ENCODE measurements at places on chromosomes 16 and 17.
A peak's percentile ranks its signal among the peaks of the same experiment; 100 is the strongest.

GRCh38 chr17:50063561-50064252 lies 7.8 kb downstream of the ITGA3 start:
- DNase-seq = no peak

- DNase-seq = no peak
Observed at GRCh38 chr16:899683-900060, 71.1 kb downstream of the LMF1 start.

GRCh38 chr17:19744922-19745757 lies 3.0 kb downstream of the ALDH3A1 start:
- DNase-seq = peak; percentile 64

GRCh38 chr16:50298075-50298460 lies 31.7 kb downstream of the ADCY7 start:
- DNase-seq = no peak

- no peak for DNase-seq
Observed at GRCh38 chr16:73057291-73058210, 9.6 kb upstream of the ZFHX3 start.

DNA sequence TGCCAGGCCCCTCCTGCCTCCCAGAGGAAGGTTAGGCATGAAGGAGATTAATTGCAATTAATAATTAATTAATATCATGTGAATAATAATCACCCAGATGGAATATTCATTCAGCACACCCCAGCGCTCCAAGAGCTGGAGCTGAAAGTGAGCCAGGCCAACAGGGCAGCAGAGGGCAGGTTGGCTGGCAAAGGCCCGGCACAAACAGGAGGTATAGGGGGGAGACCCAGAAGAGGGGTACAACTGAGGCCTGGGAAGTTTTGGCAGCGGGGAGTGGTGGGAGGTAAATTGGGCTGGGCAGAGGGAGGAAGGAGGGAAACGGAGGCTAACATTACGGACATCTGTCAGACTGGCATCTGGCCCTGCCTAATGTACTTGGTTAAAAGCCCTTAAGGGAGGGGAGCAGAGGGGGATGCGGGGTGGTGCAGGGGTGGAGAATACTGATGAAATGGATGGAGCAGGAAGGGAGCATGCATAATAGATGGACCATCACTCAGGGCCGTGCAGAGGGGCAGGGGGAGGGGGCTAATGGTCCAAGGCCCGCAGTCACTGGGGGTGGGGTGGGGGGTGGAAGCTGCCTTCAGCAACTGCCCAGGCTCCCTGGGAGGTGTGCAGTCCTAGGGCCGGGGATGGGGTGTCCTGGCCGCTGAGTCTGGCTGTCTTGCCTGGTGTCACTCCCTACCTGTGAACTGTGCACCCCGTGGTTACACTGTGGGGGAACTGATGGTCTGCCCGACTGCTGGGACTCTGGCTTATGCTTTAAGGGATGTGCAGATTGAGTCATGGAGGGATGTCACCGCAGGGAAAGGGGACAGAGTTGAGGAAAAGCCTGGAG lies 1.9 kb downstream of the ADAM11 start:
- DNase-seq = no peak

DNA sequence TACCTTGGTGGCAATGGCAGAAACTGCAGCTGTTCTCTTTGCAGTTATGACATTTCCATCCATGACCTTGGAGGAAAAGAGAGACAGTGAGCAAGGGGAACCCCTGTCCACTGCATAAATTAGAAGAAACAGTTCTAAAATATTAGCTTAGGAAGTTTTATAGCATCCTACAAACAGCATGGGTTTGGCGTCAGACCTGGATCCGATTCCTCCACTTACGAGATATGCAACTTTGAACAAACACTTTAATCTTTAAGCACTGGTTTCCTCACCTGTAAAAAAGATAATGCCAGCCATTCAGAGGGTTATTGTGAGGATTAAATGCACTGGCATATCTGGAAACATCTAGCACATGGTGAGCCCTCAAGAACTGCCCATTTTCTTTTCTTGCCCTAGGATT lies 2.6 kb downstream of the CRYM start:
- no peak for DNase-seq

GRCh38 chr17:76276069-76276431 lies 10.9 kb downstream of the UBALD2 start:
- DNase-seq = no peak

DNA sequence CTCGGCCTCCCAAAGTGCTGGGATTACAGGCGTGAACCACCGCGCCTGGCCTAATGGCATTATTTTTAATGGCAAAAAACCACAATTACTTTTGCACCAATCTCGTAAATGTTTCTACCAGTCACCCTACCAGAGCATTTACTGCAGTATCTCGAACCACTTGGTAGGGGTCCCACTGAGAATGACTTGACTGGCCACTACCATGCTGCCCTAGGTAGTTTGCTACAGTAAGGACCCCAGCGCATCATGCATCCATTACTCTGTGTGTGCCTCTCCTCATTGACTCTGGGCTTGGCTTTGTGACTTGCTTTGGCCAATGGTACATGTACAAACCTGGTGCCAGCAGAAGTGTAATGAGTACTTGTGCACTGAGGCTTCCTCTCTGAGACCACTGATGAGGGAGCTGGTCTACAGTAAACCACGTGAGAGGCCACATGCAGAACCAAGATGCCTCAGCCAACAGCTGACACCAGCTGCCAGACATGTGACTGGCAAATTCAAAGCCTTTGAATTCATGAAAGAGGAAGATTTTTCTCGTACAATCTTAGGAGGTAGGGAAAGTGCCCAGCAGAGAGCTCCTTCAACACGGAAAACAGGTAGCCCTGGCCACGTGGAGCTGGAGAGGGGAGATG lies 421.7 kb upstream of the C16orf82 start:
- DNase-seq = no peak

GRCh38 chr17:75048249-75048878 lies 1.3 kb downstream of the KCTD2 start:
- no peak for DNase-seq

- no peak for DNase-seq
Observed at GRCh38 chr17:50272246-50272645, 2.0 kb upstream of the TMEM92 start.

DNA sequence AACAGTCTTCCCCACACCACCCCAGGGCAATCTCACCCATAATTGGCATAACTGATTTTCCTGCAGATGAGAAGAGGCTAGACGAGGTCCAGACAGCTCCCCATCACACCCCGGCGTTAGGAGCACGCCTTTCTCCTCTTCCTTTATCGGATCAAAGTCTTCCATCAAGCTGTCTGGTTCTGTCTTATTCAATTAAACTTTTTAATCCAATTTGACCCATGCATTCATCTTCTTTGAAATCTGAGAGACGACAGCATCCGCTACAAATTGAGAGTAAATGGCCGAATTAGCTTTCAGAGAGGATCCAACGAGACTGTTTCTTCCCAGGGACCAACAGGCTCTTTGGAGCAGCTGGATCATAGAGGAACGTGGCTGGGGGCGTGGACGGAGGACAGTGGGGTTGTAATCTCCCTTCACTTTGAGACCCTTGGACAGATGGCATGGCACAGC lies 44.4 kb upstream of the GPRC5B start:
- DNase-seq = no peak

DNA sequence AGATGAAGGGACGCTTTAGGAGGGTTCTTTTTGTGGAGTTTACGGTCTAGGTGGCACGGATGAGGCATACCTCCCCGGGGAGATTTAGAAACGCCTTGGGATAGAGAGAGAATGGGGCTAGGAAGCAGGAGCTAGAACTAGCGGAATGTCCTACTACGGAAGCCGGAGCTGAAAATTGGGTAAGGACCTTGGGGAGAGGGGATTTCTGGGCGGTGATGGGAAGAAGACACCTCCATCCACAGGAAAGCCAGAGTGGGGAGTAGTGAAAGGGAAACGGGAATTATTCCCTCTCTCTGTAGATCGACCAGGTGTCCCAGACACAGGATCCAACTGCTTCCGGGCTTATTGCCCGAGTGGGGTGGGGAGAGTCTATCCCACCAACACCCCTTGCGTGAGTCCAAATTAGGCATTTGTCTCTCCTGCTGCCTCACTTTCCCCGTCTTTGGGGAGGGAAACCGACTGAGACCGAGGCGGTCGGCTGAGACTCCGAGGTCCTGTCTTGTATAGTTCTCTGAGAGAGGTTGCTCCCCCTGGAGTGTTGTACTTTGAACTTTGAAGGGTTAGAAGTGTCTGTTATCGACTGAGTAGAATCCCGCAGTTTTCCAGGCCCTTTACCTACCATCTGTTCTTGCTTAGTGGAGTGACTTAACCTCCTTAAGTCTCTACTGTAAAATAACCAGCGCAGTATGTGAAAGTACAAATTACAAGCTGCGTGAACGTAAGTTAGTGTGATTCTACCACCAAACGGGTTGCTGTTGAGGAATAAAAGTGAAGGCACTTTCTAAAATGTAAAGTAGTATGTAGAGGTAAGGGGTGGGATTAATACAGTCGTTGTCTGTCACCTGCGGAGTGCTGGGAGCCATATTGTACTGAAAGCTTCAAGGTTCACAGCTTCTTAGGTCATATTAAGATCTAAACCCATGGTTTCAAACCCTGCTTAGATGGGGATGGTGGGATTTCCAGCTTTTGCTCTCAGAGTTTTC lies 1.0 kb downstream of the RSPRY1 start:
- DNase-seq = no peak

DNA sequence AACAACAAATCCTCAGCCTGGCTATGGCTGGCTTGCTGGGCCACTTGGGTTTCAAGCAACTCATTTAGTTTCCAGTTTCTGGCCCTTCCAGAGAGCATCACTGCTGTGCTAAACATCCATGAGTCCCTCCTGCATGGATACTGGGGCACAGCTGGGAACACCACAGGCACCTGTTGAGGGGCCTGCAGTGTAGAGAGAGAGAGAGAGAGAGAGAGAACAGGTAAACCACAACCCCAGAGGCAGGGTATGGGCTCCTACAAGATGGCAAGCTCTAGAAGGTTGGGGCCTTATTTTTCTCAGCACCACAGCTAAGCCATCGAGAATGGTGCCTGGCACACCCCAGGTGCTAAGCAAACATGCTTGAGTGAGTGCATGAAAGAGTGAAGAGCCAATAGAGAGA lies 120.3 kb downstream of the RBFOX3 start:
- DNase-seq = no peak

DNA sequence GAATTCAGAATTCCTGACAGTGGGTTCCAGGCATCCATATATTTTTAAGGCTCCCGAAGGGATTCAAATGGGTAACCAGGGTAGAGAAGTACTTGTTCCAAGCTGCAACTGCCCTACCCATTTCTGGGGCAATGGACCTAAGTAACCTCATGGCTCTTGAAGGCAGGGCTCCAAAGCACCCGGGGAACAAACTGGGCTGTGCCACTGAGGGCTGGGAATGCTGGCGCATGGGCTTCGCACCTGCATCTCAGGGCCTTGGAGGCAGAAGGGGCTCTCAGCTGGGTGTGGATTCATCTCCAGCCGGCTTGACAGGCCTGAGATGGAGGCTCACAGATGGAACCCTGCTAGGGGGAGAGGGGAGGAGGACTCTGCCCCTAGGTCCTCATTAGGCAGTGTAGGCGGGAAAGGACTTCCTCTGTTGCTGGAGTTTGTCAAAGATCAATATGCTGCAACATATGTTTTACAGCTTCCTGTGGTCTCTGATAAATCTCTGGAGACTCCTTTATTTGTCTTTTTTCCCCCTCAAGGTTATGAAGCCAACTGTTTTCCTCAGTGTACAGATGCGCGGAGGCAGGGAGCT lies 232.3 kb upstream of the NLRP1 start:
- no peak for DNase-seq

GRCh38 chr16:82935766-82936165 lies 309.0 kb downstream of the CDH13 start:
- no peak for DNase-seq

DNA sequence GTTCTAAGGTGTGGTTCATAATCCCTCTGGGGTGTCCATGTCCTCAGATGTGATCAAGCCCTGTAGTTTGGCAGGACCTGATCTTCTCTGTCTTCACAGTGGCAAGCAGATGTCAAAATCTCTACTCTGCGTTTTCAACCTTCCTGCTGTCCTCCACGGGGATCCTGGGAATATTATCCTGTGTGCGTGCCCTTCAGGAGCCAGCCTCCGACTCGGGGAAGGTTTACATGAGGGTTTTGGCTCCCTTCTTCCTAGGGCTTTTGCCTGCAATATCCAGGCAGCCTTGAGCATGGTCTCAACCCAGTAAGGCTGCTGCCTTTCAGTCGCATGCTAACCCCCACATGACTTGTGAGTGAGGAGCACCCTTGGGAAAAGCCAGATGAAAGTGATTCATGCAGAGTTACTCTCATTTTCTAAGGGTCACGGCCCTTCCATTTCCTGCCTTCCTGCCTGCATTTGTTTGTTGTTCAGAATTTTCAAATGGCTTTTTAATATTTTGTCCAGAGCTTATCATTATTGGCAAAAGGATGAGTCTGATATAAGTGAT lies 202.2 kb upstream of the CHMP6 start:
- DNase-seq = no peak

GRCh38 chr16:14362774-14363371 lies 267.2 kb downstream of the PARN start:
- no peak for DNase-seq

DNA sequence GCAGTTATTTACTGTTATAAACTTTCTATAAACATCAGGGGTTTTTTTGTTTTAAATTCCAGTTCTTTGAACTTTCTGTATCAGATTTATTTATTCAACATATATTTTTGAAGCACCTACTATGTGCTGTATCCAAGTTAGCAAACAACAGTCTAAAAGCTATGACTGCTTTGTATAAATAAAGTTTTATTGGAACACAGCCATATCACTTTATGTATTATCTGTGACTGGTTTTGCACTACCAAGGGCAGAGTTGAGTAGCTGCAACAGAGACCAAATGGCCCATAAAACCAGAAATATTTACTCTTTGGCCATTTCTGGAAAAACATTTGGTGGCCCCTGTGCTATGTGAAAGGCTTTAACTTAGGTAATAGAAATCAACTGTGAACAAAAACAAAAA lies 110.2 kb upstream of the ERCC4 start:
- DNase-seq = no peak

DNA sequence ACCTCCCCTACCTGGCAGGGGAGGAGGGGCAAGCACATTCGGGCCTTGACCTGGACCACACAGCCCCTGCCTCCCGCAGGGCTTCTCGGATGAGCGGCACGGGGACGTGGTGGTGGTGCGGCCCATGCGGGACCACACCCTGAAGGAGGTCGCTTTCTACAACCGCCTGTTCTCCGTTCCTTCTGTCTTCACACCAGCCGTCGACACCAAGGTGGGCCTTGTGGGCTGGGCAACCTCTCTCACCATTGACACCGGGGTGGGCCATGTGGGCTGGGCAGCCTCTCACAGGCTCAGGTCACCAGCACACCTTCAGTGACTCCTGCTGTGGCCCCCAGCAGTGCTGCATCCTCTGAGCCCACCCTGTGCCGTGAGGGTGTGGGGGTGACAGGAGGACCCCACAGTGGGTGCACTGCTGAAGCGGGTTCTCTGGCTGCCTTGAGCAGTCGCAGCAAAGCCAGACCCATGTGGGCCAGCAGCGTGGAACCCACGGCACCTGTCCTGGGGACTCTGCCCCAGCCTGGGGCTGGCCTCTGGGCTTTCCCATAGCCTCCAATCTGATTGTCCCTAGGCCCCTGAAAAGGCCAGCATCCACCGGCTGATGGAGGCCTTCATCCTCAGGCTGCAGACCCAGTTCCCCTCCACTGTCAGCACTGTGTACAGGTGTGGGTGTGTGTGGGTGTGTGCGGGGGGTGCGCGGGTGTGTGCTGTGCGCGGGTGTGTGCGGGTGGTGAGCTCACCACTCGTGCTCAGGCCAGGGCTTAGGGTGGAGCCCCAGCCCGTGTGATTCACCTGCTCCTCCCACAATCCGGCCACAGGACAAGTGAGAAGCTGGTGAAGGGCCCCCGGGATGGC lies 7.5 kb downstream of the CTU2 start:
- no peak for DNase-seq

GRCh38 chr17:10069301-10069700 lies 129.1 kb downstream of the GAS7 start:
- no peak for DNase-seq

Data from NCI-H1092 (cell line).